Progenitor cell of endocrine pancreas (in vitro differentiated cells): ENCODE measurements at places on chromosomes 2 and 18. TPM values are rescaled to one million over a fixed set of nuclear protein-coding genes. Genes with fewer than 3 reads are reported as not detected.

Gene DNAJC5G
- total RNA-seq = not detected in 2 replicates

Gene SCN2A
- 0.86 and 1.0 TPM in 2 replicates for total RNA-seq

Gene UPP2
- total RNA-seq = not detected in 2 replicates

DNA sequence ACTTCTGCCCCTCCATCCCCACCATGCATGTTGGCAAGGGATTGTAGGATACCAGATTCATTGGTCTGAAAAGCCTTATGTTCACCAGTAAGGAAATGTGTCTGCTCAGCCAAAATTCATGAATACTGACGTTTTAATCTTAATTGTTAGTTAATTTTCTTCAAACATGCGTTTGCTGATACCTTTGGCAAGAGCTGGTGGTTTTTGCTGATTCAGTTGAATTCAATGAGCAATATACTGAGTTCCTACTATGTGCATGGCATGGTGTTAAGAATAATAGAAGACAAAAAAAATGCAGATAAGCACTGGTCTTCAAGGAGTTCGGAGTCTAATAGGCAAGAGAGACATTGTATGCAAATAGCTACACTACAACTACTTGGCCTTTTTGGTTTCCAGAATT is 811.6 kb downstream of the BCL11A start:
- H3K27ac ChIP-seq = no peak overlapping the region
- H3K36me3 ChIP-seq = no peaks in the 10 kb centered on the region
- no peak for DNase-seq

Gene CFAP65
- total RNA-seq = 0.65 and 0.67 TPM in 2 replicates

DNA sequence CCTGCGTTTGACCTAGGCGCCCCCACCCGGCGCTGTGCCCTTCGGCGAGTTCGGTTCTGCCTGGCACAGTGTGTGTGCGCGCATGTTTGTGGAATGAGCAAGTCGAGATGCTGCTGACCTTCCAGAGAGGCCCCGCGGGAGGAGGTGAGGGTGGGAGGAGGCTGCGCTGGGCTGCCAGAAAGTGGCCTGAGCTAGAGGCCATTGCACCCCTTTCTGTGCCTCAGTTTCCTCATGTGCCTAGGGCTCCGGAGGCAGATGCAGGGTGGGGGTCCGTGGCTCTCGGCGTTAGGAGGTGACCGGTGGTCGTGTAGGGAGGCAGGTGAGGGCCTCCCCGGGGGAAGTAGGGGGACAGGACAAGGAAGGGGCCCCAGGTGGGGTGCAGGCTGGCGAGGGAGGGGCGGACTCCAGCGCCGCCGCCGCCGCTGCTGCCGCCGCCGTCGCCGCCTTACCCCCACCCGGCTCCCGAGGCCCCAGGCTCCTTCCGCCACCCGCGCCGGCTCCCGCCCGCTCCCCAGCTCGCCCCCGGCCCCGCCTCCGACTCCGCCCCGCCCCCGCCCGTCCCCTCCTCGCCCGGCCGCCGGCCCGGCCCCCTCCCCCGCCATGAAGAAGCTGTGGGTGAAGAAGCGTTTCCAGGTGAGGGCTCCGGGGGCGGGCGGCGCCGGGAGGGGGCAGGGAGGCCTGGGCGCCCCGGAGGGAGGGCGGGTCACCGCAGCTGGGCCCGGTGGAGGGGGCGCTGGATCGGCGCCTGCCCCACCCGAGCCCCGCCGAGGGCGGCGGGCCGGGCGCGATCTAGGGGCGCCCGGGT is 7.0 kb downstream of the SPEG start:
- H3K36me3 ChIP-seq = no peaks in the 10 kb centered on the region
- peaks cover 52% of the 10 kb centered on the region for H3K27me3 ChIP-seq
- H3K4me3 ChIP-seq = peak overlapping the region; percentile 80
- peaks cover 10% of the 10 kb centered on the region for H3K4me1 ChIP-seq

DNA sequence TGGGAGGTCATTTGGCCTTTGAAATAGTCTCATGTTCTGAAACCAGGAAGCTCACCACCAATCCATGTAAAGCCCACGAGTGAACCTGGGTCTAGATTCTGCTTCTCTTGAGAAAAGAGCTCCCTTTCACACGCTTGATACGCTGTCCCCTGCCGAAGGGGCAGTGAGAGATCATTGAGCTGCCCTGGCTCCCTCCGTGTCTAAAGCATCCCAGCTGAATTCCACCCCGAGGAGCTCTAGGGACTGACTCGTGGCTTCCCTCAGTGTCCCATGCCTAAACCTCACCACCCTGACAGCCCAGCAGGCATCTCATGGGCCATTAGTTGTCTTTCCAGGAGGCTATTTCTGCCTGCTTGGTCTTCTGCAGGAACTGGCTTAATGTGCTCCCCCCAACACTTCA is 68.6 kb downstream of the COL6A3 start:
- no peak overlapping the region for H3K27ac ChIP-seq
- no peaks in the 10 kb centered on the region for H3K4me1 ChIP-seq
- H3K36me3 ChIP-seq = no peaks in the 10 kb centered on the region
- DNase-seq = no peak
- H3K4me3 ChIP-seq = no peak overlapping the region

DNA sequence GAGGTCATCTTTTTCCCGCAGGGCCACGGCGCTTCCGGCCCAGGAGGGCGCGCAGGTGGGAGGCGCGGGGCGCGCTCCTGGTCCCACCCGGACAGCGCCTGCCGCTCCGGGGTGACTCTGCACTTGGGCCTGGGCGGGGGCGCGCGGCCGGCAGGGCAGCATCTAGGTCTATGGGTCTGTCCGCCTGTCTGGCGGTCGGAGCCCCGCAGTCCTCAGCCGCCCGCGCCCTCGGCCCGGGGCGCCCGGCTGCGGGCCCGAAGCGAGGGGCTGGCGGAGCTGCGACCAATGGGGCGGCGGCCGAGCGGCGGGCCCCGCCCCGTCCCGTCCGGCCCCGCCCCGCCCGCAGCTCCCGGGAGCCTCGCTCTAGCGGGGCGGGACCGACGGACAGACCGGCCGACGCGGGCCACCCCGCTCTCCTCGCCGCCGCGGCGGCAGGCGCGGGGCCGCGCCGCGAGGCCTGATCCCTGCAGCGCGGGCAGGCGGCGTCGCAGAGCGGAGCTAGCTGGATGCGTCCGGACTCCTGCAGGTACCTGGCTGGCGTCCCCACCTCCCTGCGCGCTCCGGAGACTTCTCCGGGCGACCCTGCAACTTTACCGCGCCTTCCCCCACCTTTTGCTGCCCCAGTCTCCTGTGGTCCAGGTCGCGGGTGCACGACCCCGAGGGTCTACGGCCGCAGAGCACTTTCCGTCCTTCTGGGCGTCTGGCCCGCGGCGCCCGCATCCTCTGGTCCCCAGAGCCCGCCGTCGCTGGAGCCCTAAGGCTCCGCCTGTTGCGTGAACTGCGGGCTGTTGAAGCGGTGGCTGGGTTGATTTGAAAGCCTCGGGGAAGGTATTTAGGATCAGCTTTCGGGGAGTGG is at the start of gene KCNS3:
Gene KCNS3, plus strand, starts transcription at position 387 of the 856 bp plus-strand sequence. CDS start 52,342 bp downstream, outside the sequence.
- peaks cover 46% of the 10 kb centered on the region for H3K27me3 ChIP-seq
- H3K27ac ChIP-seq = peak within 1 kb of the TSS; percentile 81
- peak within 1 kb of the TSS; percentile 83 for H3K4me3 ChIP-seq
- peak; percentile 24 for DNase-seq
